Astrocyte (in vitro differentiated cells and primary cell): ENCODE measurements at places on chromosomes 2 and 18. TPM values are rescaled to one million over a fixed set of nuclear protein-coding genes. Genes with fewer than 3 reads are reported as not detected.

The ALK gene
- 0.16 and 0.46 TPM in 2 replicates for total RNA-seq

The INHA gene
- total RNA-seq: 0.52 and 0.99 TPM in 2 replicates

The STAMBP gene
- 46.1 and 46.5 TPM in 2 replicates for total RNA-seq

DNA sequence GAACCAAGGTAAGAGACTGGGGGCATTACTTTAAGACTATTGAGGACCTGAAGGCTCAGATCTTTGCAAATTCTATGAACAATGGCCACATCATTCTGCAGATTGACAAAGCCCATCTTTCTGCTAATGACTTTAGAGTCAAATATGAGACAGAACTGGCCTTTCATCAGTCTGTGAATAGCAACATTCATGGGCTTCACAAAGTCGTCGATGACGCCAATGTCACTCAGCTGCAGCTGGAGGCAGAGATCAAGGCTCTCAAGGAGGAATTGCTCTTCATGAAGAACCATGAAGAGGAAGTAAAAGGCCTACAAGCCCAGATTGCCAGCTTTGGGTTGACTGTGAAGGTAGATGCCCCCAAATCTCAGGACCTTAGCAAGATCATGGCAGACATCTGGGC lies 43.8 kb upstream of the SLC4A10 start:
- DNase-seq: no peak
- no peaks in the 10 kb centered on the region for H3K27me3 ChIP-seq
- no peak overlapping the region for H3K4me3 ChIP-seq
- no peaks in the 10 kb centered on the region for H3K4me1 ChIP-seq
- H3K36me3 ChIP-seq: no peaks in the 10 kb centered on the region

DNA sequence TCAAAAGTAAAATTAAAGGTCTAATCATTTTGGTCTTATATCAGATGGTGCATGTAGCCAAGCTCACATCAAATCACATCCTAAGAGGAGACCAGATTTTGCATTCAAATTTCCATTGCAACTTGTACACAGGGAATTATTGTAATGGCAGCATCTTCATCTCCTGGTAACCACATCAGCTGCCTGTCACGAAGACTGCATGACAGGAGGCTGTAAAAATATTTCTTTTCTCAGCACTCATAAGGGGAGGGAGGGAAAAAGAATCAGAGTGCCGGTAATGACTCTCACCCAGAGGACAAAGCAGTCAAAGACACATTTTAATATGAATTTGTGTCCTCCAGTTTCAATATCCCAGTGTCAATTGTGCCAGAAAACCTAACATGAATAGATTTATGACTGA lies 216.7 kb downstream of the TMEM163 start:
- H3K27me3 ChIP-seq: peaks cover 2% of the 10 kb centered on the region
- no peaks in the 10 kb centered on the region for H3K36me3 ChIP-seq
- H3K4me1 ChIP-seq: no peaks in the 10 kb centered on the region
- DNase-seq: no peak
- no peak overlapping the region for H3K4me3 ChIP-seq

DNA sequence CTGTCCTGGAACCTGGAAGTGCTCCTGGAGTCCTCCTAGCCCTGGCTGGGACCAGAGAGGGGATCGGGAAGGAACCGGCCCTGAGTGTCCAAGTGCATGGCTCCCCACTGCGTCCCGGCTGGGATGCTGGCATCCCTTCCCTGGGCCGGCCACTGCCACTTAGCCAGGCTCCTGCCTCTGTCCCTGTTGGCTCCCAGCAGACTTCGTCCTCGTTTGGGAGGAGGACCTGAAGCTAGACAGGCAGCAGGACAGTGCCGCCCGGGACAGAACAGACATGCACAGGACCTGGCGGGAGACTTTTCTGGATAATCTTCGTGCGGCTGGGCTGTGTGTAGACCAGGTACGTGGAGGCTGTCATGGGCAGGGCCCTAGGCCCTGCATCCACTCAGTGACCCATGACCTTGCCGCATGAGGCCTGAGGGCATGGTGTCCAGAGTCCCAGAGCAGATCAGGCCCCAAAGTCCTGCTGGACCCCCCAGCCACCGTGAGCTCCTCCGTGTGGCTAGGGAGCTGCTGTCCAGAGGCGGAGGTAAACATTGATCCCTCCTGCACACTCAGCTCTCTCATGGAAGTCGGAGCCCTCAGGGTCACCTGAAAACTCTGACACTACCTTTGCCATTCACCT lies 7.1 kb downstream of the ANO7 start:
- no peak for DNase-seq
- H3K4me3 ChIP-seq: no peak overlapping the region
- peaks cover 5% of the 10 kb centered on the region for H3K27me3 ChIP-seq
- no peaks in the 10 kb centered on the region for H3K36me3 ChIP-seq
- H3K27ac ChIP-seq: no peak overlapping the region

DNA sequence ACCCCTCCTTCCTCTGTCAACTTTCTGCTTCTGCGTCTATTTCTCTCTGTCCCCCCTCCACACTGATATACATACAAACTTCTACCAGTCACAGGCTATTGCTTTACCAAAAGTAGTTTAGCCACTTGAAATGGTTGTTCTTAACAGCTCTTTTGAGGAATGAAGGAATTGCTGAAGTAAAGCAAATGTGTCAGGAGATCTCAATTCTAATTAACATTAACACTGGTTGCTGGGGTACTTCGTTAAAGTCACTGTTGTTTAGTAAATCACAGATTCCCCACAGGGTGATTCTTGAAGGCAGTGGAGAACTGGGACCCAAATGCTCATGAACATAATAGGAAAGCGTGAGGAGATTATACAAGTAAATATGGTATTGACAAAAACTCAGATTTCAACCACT lies 232.8 kb downstream of the NYAP2 start:
- no peak for DNase-seq
- H3K4me3 ChIP-seq: no peak overlapping the region
- H3K27me3 ChIP-seq: peaks cover 3% of the 10 kb centered on the region
- H3K36me3 ChIP-seq: no peaks in the 10 kb centered on the region
- no peak overlapping the region for H3K27ac ChIP-seq

DNA sequence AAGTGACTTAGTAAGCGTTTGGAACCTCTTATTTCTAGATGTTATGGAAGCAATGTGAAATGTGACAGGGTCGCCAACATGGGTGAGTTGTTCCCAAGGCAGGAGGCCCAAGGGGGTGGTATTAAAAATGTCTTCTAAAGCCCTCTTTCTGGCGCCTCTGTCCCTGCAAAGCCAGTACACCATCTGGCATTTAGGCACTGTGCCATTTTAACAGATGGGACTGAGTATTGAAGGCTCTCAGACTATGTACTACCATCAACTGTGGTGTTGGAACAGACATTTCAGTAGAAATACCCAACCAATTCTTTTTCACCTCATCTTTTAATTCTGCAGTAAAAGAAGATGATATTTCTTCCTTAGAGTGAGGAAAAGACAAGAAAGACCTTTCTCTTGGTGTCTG lies 384.5 kb upstream of the MMADHC start:
- no peaks in the 10 kb centered on the region for H3K36me3 ChIP-seq
- no peaks in the 10 kb centered on the region for H3K27me3 ChIP-seq
- no peak for DNase-seq
- H3K4me1 ChIP-seq: no peaks in the 10 kb centered on the region

DNA sequence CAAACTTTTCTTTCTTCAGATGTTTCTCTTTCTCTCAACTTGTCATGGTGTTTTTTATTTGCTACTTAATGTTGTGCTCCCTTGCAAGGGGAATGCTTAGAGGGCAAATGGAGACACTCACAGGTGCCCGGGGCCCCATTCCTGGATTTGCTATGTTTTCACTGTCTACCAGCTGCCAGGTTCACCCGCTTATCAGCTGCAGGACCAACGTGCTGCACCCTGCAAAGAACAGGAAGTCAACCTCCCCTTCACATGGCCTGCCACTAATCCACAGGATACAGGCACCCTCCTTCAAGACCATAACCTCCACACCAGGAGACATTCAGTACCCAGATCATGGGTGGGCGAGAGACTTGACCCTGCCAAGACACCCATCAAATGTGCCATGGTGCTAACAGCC lies 237.6 kb upstream of the STON1 start:
- no peak overlapping the region for H3K27ac ChIP-seq
- H3K36me3 ChIP-seq: no peaks in the 10 kb centered on the region
- H3K4me1 ChIP-seq: no peaks in the 10 kb centered on the region
- H3K27me3 ChIP-seq: no peaks in the 10 kb centered on the region
